ENCODE measurements at places on chromosomes 7 and 10.

- DNase-seq, result no peak
Observed at GRCh38 chr10:84876116-84876999, 548.0 kb downstream of the CCSER2 start.

DNA sequence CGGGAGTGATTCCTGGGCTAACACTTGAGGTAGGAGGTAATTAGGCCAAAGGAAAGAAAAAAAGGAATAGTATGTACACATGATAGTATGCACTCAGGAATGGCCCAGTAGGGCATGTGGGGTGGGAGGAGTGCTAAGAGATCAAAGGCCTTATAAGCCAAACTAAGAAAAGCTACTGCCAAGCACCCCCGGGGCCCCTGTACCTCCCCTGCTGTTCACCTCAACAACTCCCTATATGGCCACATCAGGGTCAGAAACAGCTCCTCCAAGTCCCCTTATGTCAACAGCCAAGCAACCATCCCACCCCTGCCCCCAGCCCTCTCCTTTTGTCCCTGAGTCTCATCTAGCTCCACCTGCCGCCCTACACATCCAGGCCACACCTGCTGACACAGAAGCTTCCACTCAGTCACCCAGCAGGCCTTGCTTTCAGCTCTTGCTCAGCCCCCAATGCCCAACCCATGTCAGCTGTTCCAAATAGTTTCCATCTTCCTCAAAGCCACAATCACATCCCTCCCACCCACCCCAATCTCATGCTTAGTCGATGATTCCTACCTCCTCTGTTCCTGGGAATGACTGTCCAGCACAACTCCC lies 80.2 kb downstream of the SORBS1 start:
- DNase-seq, result no peak

GRCh38 chr7:55377162-55377817 lies 12.2 kb downstream of the LANCL2 start:
- DNase-seq, result no peak

DNA sequence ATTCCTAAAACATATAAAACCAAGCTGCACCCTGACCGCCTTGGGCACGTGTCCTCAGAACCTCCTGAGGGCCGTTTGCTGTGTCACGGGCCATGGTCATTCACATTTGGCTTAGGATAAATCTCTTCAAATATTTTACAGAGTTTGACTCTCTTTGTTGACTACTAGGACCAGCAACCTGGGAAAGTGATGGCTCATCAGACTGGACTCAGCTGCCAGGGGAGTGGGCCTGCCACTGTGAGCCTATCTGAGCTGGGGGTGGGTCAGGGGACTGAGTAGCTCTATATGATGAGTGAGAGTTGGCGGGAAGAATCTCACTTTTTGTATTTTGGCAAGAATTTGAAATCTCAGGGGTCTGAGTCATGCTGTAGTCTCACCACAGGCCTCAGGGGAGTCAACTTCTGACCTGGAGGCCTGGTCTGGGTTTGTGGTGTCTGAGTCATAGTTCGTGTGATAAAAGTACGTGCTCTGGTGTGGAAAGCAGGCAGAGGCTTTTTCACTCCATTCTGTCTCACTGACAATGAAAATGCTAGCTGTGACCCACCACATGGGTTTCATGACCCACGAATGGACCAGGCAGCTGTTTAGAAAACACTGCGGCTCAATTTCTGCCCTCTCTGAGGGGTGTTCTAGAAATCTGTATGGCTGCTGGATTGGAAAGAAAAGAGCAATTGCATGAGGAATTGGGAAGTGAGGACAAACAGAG lies 4.2 kb upstream of the UPP1 start:
- DNase-seq, result no peak

DNA sequence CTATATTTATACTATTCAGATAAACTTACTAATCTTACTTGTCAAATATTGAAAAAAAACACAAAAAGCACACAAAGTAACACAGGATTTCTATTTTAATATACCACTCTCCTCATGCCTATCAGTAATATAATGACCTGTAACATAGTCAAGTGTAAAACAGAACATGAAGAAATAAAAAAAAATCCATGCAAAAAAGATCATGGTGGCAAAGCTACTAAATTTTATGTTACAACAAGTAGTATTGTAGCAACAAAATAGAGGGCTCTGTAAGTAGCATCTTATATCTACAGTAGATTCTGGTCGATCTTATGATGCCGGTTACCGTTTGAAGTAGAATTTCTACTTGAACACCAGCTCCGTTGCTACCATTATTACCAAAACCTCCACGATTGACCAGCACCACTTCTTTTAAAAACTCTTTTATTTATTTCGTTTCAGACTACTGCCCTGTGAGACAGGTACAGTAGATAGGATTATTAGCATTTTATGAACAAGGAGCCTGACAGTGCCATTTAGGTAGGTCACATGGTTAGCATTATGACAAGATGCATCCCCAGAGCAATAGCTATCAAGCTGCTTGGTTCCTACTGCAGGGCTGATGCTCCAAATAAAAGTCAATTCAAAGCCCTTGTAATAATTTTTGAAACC lies 2.1 kb downstream of the CPED1 start:
- DNase-seq, result no peak

Measured in NCI-H187 treated with DMSO at 0.1 percent for 48 hours (cell line).